Frontal cortex (tissue), 4 donors: ENCODE measurements at places on chromosomes 1 and 21.

DNA sequence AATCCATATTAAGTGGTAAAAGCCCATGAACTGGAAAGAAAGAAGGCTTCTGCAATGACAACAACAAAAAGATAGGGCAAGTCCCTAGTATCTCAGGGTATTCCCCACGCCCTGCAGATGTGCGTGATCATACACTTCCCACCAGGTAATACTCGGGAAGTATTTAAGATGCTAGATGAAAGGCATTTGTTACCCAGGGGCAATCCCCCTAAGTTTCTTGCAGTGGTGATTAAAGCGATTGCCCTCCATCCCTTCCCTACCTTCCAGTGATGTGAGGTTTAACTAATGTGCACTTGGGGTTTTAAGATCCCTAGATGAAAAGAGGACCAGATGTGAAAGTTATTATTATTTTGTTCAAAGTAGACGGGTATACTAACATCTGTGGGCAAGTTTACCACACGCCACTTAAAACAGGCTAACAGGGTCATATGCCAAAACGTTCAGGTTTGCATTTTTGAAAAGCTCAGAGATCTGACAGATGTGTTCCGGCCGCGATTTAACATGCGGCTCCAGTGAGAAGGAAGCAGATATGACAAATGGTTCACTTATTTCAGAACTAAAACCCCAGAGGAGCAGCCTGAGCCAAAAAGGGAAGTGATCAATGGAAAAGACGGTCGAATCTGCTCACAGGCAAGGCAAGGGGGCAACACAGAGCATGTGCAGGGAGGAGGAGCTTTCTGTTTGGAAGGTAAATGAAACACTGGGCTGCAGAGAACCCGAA, 17.4 kb downstream of the TIAM1 start:
- DNase-seq: no peak

DNA sequence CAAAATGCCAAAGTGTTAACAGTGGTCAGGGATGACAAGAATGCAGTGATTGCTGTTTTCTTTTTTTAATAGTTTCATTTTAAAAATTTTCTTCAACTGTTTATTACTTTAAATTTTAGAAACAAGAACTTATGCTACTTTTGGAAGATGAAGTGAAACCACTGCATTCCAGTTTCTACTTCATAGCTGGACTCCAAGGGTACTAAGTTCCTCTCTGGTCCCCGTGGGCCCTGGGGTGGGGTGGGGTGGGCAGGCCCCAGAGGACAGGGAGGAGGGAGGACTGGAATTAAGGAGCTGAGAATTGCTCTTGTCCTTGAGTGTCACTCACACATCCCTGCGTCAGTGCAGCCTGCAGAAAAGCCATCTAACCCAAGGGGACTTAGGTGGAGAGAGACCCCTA, 97.3 kb downstream of the RAVER2 start:
- no peak for DNase-seq

DNA sequence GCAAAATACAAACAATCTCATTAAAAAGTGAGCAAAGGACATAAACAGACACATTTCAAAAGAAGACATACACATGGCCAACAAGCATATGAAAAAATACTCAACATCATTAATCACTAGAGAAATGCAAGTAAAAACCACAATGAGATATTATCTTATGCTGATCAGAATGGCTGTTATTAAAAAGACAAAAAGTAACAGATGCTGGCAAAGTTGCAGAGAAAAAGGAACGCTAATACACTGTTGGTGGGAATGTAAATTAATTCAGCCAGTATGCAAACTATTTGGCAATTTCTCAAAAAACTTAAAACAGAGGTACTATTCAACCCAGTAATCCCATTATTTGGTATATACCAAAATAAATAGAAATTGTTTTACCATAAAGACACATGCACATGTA, 32.2 kb upstream of the TNFSF18 start:
- no peak for DNase-seq

- no peak for DNase-seq
These were observed 91.8 kb downstream of the FOXD2 start for GRCh38 chr1:47529520-47530098.

- DNase-seq: no peak
These were observed 5.7 kb upstream of the ACOT7 start for GRCh38 chr1:6399294-6399693.

GRCh38 chr1:183291802-183292514, 105.9 kb downstream of the LAMC2 start:
- DNase-seq: no peak

DNA sequence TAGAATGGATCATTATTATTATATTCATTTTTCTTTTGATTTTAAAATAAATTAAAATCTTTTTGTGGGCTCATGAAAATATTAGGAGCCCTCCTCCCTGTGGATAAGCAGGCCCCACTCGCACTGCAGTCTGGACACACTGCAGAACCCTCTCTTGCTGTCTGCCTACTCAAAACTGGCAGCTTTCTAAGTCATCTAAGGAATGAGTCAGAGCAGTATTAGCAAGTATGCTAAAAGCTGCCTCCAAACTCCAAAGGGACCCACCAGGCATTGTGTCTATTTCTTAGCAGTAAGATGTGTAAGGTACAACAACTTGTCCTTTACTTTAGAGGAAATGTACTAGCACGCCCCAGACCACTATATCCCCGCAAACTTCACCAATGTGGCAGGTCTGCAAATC, 108.8 kb downstream of the SYF2 start:
- DNase-seq: no peak

- no peak for DNase-seq
These were observed 26.7 kb downstream of the ASTN1 start for GRCh38 chr1:177137814-177138213.

DNA sequence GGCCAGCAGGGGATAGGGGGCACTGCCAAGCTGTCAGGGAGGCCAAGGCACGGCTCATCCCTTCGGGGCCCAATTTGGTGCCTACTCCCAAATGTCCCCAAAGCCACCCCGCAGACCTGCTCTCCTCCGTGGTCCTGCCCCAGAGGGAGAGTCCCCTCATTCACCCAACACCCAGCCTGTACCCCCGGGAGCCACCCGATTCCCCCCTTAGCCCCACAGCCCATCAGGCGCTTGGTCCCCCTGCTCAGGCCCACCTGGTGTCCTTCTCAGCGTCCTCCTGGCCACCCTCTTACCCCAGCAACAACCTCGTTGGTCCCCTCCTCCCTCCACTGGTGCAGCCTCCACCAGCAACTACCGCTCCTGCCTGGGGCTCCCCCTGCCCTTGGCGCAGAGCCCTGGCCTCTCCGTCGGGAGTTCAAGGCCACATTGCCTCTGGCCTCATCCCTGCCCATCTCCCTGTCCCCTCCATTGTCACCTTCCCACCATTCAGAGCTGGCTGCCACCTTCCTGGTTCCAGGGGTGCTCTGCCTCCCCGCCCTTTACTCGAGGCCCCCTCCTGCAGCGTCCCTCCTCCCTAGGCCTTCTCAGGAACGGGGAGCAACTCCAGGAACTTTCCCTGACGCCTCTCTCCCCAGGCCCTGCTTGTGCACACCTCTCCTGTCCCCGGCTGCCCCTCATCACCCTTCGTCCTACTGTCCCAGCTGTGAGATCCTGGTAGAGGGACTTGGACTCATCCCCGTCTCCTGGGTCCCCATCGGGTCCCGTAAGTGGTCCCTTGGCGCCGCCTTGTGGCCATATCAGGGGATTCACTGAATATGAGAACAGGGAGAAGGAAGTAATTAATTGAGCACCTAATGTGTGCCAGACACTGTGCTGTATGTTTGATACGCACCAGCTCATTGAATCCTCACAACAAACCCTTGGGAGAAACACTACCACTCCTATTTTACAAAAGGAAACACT, 73.9 kb downstream of the RAP1GAP start:
- DNase-seq: no peak

- DNase-seq: no peak
These were observed 63.4 kb downstream of the PSMG1 start for GRCh38 chr21:39119891-39120290.

DNA sequence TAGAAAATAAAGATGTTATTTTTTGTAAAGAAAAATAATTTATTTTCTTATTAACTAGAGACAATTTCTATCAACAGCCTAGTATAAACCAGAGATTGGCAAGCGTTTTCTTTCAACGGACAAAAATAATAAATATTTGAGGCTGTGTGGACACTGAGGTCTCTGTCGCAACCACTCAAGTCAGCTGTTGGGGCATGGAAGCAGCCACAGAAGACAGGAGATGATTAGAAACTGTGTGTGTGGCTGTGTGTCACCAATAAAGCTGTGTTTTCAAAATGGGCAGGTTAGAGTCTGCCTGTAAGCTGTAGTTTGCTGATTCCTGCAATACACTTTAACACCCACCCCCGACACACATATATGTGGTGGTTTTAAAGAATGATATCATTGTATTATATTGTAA, 200.6 kb upstream of the HMCN1 start:
- DNase-seq: no peak

DNA sequence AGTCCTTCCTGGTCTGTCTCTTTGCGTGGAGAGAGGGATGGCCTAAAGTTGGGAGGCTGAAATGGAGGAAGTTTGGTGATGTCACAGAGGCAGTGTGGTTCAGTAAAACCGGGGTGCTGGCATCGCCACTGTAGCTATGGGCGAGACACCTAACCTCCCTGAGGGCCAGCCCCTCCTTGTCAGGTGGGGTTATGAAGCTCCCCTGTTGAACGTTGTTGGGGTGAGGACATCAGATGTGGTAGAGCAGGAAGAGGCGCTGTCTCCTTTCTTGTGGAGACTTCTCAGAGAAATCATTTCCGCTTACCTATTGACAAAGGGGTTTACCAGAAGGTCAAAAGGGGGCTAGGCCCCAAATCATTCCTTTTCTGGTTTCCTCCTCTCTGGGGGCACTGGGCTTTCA, 294.7 kb downstream of the SIPA1L2 start:
- DNase-seq: no peak

GRCh38 chr21:42524341-42525028, 10.8 kb downstream of the SLC37A1 start:
- no peak for DNase-seq

DNA sequence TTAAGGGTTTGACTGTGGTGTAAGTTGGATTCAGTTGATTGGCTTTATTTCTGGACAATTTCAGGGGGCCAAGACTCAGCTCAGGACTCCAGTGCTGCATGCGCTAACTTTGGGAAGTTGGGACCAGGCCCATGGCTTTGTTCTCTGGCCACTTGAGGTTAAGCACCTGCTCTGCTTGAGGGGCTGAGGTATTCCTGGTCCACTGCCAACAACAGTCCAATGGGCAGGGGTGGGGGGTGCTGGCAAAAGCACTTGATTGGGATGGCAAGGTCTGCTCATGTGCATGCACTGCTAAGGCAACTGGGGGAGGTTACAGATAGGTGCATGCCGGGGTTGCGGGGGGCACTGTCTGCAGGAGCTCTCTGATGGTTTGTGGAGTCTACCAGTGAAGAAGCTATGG, 52.6 kb upstream of the ASB17 start:
- DNase-seq: no peak

DNA sequence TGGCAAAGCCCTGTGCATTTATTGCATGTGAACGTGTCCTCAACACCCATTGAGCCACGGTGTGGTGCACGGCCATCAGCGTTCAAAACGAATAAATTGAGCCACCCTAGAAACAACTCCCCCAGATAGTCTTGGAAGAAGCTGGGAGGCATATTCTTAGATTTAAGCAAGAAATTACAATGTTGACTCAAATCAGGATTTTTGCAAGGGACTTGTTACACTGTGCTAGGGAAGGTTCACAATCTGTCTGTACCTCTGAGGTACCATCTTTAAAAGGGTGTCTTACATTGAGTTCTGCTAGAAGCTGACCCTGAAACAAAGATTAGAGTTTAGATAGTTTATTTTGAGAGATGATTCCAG, 16.2 kb downstream of the CD247 start:
- DNase-seq: no peak

DNA sequence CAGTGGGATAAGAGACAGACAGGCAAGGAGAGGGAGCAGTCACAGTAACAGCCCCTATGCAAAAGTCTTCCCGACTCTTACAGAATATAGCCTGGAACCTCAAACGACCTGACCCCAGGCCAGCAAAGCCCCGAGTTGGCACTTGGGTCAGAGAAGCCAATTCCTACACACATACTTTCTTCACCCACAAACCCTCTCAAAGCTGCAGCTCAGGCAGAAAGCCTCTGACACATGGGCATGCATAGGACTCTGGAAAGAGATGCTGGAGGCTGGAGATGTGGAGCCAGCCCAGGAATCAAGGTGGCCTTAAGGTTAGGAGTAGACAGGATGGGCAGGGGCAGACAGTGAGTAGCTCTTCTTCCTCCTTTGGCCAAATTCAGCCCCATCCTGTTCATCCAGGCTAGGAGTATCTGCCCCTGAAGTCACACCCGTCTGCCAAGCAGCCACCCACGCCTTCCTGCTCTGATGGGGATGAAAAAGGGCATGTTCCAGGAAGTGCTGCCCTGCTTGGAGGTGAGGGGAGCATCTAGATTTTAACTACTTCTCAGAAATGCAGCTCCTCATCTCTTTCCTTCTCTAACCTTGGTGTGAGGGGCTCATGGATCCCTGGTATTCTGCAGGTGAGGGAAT, 7.8 kb downstream of the SLC41A1 start:
- no peak for DNase-seq

DNA sequence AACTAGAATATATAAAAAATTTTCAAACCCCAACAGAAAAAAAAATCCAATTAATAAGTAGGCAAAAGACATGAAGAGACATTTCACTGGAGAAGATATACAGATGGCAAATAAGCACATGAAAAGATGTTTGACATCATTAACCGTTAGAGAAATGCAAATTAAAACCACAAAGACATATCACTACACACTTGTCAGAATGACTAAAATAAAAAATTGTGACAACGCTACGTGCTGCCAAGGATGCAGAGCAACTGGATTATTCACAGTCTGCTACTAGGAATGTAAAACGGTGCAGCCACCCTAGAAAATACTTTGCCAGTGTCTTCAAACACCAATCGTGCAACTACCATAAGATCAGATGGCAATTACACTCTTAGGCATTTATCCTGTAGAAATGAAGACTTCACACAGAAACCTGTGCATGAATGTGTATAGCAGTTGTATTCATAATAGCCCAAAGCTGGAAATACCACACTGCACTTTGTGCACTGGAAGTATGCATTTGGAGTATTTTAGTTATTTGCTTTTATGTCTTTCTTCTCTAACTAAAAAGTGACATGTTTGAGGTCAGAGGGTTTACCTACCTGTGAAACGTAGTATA, 75.3 kb upstream of the PALMD start:
- DNase-seq: no peak

- no peak for DNase-seq
These were observed 49.1 kb upstream of the IFNLR1 start for GRCh38 chr1:24235921-24236788.

GRCh38 chr1:25612421-25612820, 4.2 kb upstream of the MAN1C1 start:
- DNase-seq: no peak
